ENCODE measurements at places on chromosomes 3 and 15.

GRCh38 chr15:44385344-44385942 lies 42.0 kb upstream of the CTDSPL2 start:
- no peak for DNase-seq

DNA sequence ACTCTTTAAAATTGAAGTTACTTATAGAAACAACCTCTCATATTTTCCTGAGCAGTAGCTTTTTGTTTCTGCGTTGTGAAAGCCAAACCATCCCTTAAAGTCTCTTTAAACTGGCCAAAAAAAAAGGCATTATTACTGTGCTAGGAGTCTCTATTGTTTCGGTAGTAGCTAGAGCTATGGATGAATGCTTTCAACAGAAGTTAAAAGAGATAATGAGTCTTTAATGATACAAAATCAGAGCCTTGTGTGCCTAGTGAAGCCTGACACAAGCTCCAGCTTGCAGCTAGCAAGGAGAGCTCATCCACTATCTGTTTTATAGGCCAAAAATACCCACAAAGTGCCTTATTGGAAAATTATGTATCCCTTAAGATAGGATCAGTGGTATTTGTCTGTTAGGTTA lies 360.4 kb upstream of the CDIN1 start:
- no peak for DNase-seq

DNA sequence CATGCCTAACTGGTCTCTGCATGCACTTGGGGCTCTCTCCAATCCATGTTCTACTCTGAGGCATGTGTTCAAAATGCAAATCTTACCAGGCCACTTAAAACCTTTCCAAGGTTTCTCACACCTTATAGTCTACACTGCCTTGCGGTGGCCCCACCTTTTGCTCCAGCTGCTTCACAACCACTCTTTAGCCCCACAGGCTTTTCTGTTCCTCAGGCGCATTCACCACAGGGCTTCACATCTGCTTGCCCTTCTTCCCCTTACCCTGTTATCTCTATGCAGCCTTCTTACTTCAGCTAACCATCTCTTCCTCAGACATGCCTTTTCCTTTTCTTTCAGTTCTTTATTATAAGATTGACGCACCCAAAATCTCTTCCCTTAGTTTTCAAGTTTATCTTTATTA lies 37.8 kb downstream of the MINDY4B start:
- DNase-seq: no peak

DNA sequence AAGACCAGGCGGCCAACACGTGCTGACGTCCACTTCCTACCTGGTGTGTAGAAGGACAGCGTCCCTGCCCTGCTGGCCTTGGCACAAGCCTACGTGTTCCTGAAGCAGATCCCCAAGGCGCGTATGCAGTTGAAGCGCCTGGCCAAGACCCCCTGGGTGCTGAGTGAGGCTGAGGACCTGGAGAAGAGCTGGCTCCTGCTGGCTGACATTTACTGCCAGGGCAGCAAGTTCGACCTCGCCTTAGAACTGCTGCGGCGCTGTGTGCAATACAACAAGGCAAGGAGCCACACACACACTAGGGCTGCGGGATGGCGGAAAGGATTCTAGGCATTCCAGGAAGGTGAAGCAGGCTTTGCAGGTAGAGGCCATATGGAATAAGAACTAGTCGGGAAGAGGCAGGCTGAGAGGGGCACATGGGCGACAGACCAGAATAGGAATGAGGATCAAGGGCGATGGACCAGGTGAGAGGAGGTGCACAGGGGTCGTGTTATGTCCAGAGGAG lies 15.9 kb downstream of the CSRNP1 start:
- no peak for DNase-seq

- DNase-seq: no peak
Measured at GRCh38 chr3:197302696-197303341, 4.4 kb upstream of the DLG1 start.

- DNase-seq: no peak
Measured at GRCh38 chr15:66815318-66815717, 113.3 kb downstream of the SMAD6 start.

DNA sequence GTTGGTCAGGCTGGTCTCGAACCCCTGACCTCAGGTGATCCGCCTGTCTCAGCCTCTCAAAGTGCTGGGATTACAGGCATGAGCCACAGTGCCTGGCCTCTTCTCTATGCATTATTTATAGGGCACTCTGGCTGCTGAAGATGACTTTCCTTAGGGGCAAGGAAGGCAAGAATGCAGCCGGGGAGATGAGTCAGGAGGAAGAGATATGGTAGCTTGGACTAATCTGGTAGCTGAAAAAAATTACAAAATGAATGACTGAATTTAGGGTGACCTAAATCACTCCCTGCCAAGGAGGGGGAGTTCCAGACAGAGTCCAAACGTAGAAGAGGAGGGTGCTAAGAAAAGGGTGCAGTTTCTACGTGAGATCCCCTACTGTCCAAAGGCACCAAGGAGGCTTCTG lies 14.2 kb downstream of the RHCG start:
- no peak for DNase-seq

GRCh38 chr3:128170866-128171516 lies 17.7 kb downstream of the EEFSEC start:
- peak; percentile 82 for DNase-seq

DNA sequence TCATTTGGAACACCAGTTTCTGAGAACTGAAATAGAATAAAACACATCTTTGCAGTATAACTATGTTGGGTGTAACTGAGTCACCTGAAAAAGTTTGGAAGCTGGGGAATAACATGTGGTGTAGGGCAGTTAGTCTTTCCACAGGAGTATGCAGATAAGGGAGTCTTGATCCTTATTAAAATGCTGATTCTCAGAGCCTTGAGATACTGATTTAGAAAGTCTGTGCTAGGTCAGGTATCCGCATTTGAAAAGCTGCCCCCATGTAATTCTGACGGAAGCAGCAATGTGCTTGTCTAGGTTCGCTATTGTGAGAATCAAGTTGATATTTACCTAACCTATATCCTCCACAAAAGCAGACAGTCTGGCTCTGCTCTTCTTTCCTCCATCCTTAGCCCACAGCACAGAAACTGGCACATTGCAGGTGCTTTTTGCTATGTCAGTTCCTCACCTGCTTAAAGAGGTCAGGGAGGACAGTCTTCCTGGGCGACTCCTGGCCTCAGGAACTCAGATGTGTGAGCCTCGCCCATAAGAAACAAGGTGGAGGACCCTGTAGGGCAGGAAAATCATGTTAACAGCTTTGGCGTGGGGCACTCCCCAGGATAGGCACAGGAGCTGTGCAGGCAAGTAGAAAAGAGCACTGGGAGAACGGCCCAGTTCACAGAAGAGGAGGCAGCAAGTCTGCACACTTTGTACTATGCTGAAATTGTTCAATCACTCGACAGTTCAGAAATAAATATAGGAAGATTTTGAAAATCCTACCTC lies 27.6 kb upstream of the SRPRB start:
- no peak for DNase-seq

DNA sequence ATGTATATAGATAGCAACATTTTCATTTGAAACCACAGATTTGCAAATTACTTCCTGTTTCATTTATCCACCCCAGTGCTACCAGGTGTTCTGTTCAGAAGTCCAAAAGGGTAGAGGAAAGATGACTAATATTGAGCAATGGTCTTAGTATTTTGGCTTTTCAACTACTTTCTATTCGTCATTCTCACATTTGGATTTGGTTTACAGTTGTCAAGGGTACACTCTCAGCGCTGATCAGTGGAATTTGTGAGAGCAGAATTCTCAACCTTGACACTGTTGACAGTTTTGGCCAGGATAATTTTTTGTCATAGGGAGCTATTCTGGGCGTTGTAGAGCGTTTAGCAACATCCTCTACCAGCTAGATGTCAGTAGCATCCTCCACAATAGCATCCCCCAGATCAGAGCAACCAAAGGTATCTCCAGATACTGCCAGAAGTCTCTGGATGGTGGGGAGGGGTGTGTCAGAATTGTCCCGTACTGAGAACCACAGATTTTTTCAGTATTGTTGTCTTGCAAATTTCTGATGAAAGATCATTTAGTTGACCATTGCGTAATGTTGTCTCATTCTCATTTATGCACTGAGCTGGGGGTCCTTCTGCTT lies 4.2 kb downstream of the HMCES start:
- DNase-seq: no peak

DNA sequence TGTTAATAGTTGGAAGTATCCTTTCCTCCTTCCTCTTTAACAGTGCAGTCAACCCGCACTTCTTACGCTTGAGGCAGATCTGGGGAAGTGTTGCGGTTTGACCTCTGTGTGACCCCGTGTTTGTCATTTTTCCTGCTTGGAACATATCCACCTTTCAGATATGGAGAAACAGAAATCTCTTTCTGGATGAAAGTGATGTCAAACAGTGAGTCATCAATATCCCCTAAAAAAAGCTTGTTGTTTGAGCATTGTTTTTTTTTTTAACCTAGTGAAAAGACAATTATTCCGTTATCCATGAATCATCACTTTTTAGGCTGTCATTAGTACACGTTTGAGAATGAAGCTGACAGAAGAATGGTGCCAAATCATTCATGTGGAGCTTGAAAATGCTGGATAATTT lies 293.7 kb downstream of the ARPP21 start:
- no peak for DNase-seq

GRCh38 chr15:79978655-79979514 lies 7.9 kb upstream of the BCL2A1 start:
- DNase-seq: peak; percentile 28

DNA sequence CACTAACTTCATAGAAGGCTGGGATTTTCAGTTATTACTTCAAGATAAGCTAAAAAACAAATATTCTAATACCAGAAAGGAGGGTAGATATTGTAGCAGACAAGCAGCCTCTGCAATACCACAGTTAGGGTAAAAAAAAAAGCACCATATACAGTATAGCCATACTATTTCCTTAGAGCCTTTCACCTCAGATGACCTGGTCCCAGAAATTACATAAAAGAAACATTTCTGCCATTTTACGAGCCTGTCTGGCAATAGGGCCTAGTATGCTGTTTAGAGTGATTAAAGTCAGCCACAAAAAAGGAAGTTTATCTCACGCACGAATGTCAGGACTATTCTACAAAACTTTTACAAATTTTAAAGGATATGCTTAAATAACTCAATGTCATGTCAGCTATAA lies 1016.6 kb downstream of the PLOD2 start:
- DNase-seq: no peak

GRCh38 chr3:186461141-186461540 lies 83.0 kb downstream of the CRYGS start:
- no peak for DNase-seq

- no peak for DNase-seq
Measured at GRCh38 chr3:181722156-181722555, 10.4 kb downstream of the SOX2 start.

- no peak for DNase-seq
Measured at GRCh38 chr3:127682561-127682960, 9.8 kb downstream of the ABTB1 start.

- no peak for DNase-seq
Measured at GRCh38 chr15:99154271-99154670, 49.4 kb downstream of the SYNM start.

DNA sequence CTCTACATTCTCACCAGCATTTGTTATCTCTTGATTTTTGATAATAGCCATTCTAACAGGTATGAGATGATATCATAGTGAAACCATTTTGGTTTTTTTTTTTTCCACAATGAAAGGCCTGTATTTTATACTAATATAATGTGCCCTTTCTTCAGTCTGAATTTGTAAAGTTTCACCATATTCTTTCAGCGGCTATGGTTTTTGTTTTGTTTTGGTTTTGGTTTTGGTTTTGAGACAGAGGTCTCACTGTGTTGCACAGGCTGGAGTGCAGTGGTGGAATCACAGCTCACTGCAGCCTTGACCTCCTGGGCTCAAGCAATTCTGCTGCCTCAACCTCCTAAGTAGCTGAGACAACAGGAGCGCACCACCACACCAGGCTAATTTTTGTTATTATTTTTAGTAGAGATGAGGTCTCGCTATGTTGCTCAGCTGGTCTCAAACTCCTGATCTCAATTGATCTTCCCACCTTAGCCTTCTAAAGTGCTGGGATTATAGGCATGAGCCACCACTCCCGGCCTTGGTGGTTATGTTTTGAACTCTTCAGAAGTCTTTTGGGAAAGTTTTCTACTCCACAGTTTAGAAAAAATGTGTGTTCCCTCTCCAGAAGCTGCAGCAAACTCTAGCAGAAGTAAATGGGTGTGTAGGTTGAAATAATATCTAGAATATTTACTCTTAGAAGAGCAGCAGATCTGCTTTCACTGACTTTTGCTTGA lies 110.2 kb upstream of the UMPS start:
- no peak for DNase-seq

GRCh38 chr3:42750834-42751233 lies 22.2 kb downstream of the CCDC13 start:
- no peak for DNase-seq

GRCh38 chr15:25789616-25789999 lies 73.5 kb downstream of the ATP10A start:
- no peak for DNase-seq

DNA sequence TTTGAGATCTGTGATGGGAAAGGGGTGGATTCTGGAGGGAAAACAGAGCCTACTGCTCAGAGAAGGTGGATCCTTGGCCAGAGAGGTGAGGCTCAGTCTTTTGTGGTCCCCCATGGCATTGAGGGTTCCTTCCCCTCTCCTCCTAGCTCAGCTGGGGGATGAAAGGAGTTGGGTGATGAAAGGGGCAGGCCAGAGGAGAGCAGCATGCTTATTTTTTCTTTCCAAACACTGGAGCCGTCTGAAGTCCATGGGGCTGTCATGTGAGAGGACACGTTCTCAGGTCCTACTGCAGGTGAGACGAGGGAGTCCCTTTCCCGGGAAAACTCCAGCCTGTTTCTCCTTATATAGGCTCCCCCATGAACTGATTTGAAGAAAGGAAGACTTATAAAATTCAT lies 71.4 kb downstream of the SCN5A start:
- DNase-seq: no peak

- DNase-seq: no peak
Measured at GRCh38 chr3:122677216-122677615, 3.4 kb upstream of the PARP14 start.

DNA sequence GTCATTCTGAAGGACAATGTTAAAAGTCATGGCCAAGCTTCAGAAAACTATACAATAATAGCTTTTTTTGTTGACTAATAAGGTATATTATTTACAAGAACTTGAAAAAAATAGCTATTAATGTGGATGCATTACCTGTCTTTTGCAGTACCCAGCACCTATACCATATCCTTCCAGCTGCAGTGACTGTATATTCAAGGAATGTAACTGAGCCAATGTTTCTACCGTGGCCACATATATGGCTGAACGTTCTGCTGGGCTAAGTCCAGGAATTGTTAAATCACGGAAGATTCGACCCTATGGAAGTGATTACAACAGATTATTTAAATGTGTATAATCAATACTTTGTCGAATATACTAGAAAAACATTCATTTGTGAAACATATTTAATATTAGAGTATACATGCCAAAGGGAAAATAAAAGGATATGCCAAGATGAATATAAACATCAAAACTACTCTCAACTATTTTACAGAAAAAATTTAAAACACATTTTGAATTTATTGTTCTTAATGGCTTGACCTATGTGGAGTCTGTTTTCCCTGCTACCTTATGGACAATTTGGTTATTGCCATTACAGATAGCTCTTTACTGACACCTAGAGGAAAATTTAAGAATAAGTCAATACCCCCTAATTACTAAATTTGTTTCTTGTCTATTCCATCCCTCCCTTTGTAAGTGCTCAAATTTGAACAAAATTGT lies 17.6 kb downstream of the ACAD11 start:
- DNase-seq: no peak
